Jurkat, Clone E6-1 (cell line): ENCODE measurements at places on chromosomes 11 and 22.

GRCh38 chr22:24010018-24010391, 1.1 kb upstream of the CABIN1 start:
- DNase-seq = no peak

GRCh38 chr11:11537372-11537771, 84.4 kb downstream of the GALNT18 start:
- no peak for DNase-seq

GRCh38 chr11:89583580-89583979, 92.4 kb upstream of the NOX4 start:
- DNase-seq = no peak

- no peak for DNase-seq
Observed at GRCh38 chr11:120900643-120901042, 123.3 kb upstream of the TBCEL start.

- no peak for DNase-seq
Observed at GRCh38 chr22:39960791-39961746, 872 bp downstream of the TMA7B start.
